ENCODE measurements at places on chromosomes 3 and 15.
A peak's percentile ranks its signal among the peaks of the same experiment; 100 is the strongest.

DNA sequence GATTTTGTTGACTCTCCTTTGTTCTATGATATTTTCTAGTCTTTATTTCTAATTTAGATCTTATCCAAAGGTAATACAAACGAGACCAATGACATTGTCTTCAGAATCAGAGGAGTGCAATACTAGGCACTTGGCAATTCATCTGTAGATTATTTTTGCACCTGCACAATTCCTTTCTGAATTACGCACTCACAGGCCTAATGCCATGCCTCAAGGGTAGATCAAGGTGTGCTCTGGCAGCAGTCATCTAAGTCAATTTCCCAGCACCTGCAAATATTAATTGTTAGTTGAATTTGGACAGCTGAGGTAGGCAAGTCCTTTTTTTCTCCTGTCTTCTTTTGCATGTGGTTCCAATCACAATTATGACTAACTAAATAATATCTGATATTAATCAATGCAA is 653.2 kb downstream of the ROBO2 start:
- no peak for DNase-seq

- no peak for DNase-seq
Observed at GRCh38 chr3:44058022-44058867, 183.4 kb upstream of the TOPAZ1 start.

GRCh38 chr3:167602041-167602440 is 51.7 kb downstream of the WDR49 start:
- DNase-seq, result no peak

DNA sequence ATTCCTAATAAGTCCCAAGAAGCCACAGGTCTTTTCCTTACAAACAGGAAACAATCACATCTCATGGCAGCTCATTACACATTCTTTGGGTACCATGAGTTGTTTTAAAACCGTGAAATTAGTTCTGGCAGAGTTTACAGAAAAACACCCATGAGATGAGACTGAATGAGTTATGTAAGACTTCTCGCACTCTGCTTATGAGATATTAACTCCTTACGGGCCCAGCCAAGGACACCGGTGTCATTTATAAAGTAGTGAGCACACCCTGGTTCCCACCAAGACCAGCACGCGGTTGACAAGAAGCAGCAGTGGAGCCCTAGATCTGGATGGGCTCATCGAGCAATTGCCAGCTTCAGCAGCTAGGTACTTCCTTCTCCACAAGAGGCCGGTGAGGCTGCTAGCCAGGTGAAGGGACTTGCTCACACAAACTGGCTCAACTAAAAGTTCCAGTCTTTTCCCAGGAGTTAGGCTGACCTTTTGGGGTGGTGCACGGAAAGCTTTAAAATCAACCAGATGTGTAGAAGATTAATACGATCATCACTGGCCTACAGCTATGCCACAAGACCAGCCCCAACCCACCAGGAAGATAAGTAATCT is 318.6 kb upstream of the ICE2 start:
- no peak for DNase-seq

GRCh38 chr3:105343991-105344390 is 22.7 kb upstream of the ALCAM start:
- DNase-seq, result no peak

GRCh38 chr15:78956937-78957336 is 12.1 kb upstream of the CTSH start:
- DNase-seq, result no peak

DNA sequence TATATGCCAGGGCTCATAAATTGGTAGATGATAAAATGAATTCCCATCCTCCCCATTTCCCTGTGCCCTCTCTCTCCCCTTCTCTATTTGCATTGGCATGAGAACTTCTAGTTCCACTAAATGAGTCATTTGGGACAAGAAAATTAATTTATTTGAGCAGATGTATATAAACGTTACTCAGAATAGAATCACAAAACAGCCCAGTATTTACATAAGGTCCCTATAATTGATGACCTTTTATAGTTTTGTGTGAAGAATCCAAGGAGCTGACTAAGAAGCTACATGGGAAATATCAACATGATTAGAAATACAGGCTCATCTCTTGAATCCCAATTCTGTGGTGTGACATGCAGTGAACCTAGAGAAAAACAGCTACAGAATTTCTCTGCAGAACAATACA is 617.7 kb upstream of the NR2F2 start:
- peak; percentile 8 for DNase-seq

DNA sequence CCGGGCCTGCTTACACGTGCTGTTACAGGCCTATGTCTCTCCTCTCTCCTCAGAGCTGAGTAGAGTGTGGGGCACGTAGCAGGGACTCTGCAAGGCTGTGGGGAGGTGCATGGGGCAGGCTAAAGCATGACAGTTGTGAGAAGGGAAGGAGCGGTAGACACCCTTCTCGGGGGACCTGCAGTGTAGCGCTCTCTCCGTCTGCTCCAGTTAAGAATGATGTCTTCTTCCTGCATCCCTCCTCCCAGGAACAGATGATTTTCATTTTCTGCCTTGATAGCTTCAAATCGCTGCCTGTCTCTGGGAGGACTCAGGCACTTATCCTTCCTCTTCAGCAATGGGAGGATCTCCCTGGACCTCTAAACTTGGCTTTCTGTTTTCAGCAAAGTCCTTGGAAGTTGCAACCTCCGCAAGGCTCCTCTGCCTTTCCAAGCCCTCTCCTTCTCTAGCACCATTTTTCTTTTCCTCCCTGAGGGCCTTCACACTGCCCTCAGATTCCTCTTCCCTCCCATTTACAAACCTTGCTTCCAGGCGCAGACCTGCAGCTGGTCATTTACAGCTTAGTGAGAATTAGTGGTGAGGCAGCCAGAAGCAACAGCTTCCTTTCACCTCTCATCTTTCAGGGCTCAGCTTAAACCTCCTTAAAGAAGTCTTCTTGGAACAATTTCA is 23.4 kb upstream of the TLE3 start:
- DNase-seq, result no peak
